OCI-LY7 (cell line): ENCODE measurements at places on chromosomes 7 and 10.
A peak's percentile ranks its signal among the peaks of the same experiment; 100 is the strongest.

- no peak for DNase-seq
Measured at GRCh38 chr7:102472126-102473041, 6.3 kb downstream of the POLR2J start.

- DNase-seq = peak; percentile 18
Measured at GRCh38 chr7:1794888-1795542, 124.9 kb downstream of the ELFN1 start.

GRCh38 chr7:17772581-17773288 is 167.6 kb downstream of the SNX13 start:
- no peak for DNase-seq

GRCh38 chr10:42883993-42884983 is 101.7 kb downstream of the BMS1 start:
- no peak for DNase-seq

DNA sequence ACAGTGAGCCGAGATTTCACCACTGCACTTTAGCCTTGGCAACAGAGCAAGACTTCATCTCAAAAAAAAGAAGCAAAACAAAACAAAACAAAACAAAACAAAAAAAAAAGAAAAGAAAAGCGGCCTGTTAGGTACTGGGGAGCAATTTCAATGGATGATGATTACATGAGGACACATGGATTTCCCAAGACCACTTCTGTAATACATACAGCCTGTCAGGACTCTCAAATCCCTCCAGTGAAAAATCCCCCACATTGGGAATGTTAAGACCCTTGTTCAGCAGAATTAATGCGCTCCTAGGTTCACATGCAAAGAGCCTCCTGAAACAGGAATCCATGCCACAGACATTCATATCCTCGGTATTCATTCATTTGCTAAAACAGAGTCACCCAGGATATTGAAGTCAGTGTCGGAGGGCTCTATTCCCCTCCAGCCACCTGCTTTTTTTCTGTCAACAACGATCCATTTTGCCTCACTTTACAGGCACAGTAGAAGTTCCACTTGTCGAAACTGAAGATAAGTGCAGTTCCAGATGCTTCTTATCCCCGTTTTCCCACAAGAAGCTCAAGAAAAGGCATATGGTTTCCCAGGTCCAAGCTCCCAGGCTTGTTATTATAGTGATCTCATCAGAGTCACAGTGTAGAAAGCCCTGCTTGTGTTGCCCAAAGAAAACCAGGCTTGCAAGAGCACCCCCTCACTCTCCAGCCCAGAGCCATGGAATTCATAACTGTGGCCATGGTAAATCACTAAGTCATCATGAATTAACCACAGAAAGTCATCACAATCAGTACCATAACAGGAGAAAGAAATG is 20.2 kb downstream of the SLC16A12 start:
- no peak for DNase-seq
